NCI-H1105 (cell line): ENCODE measurements at places on chromosomes 1 and 21.

DNA sequence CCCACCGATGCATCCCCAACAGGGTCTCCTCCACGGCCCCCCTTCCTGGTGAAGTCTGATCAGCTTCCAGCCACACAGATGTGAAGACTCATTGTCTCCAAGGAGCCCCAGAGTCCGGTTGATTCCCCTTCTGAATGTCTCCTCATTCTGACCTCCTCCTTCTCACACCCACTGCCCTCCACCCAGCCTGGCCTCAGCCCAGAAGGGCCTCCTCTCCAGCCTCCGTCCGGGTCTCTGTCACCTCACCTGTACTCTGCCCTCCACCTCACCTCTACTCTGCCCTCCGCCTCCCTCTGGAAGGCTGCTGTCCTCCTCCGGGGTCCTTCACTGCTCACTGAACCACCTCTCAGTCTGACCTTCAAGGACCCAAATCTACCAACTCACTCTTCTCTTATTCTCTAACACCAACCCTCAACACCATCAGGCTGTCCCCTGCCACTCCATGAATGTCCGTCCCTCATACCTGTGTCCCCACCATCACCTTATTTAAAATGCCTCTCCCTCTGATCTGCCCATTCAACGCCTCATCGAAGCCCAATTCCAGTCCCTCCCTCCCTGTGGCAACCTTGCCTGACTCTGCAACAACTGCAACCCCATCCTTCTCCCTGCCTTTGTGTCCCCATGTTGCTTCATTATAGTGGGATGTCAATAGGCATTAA lies 201.2 kb downstream of the TOMM20 start:
- DNase-seq, result no peak

DNA sequence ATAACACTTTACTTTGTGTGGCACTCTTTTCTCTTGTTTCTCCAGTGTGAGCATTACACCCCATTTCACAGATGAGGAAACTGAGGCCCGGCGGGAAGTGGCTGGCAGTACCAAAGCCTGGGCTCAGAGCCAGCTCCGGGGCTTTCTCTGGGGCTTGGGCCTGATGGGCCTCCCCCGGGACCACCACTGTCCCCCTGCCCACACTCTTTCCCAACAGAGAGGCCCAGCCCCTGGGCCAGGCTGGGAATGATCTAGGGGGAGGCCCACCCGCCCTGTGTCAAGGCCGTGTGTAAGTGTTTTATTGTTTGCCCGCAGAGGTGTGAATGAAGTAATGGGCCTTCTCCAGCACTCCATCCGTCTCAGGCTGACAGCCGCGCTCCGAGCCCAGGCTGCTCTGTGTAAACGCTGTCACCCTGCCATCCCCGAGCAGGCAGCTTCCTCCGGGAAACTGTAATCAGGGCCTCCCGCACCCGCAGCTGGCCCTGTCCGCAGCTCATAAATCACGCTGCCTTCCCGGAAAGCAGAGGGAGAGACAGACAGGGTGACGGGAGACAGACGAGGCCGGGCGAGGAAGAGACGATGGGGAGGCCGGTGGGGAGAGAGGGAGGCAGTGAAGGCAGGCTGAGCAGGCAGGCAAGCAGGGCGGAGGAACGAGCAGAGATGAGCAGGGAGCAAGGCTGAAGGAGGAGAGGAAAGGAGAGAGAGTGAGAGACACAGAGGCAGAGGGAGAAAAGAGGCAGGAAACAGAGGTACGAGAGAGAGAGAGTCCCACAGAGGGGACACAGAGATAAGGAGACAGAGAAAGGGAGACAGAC lies 109.7 kb upstream of the ZBTB40 start:
- DNase-seq, result peak; percentile 41

DNA sequence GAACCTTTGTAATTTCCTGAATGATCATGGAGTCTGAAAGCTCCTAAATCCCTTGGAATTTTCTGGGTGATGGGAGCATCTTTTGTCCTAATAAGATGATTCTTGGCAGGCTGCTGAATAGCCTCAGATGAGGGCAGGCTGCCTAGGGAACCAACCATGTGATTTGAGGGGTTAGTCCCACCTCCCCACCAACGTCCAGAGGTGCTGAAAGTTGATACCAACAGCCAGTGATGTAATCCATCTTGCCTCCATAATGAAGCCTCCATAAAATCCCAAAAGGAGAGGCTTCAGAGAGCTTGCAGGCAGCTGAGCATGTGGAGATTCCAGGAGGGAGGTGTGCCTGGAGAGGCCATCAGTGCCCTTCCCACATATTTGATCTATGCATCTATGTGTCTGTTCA lies 43.7 kb downstream of the GTF2B start:
- DNase-seq, result no peak

GRCh38 chr1:156063997-156064285 lies 3.0 kb downstream of the RAB25 start:
- DNase-seq, result no peak
